ENCODE measurements at places on chromosomes 13 and 19. TPM values are rescaled to one million over a fixed set of nuclear protein-coding genes. Genes with fewer than 3 reads are reported as not detected.

The OR7A5 gene
- not detected for total RNA-seq

The GAPDHS gene
- total RNA-seq = not detected

The RGCC gene
- 3.7 TPM for total RNA-seq

The NPAS1 gene
- total RNA-seq = 0.44 TPM

The FCAR gene
- not detected for total RNA-seq
